Cardiac fibroblast (primary cell): ENCODE measurements at places on chromosomes 7 and 10.

DNA sequence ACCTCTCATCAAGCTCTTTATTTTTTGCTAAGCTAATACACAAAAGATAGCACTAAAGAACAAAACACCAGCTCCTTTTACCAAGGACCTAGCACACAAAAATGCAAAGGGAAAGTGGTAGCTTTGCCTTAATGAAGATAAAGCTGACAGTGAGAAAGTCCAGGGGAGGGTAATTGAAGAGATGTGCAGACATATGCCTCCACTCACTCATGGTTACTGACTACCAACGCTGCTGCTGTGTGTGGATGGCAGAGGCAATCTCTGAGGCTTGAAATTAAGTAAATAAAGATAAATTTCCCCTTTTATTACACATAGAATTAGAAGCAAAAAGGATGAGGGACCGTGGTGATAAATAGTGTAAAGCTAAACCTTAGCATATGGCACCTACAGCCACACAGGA is 87.0 kb downstream of the HGF start:
- no peak for DNase-seq

- no peak for DNase-seq
These were observed 156.9 kb upstream of the C7orf33 start for GRCh38 chr7:148433521-148434180.

DNA sequence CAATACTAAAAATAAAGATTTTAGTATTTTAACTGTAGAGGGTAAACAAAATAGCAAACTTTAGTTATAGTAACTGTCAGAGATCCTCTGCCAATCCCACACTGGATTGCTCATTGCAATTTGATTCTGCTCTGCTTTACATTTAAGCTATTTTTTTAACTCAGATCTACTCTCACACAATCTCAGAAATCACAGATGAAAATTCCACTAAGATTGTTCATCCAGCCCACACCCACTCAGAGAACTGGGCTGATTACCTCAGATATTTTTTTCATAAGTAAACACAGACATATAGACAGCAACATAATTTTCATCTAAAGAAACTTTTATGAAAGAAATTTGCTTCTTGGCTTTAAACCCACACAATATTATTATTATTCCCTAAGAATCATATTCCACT is 7.0 kb downstream of the OSBPL3 start:
- peak; percentile 82 for DNase-seq

DNA sequence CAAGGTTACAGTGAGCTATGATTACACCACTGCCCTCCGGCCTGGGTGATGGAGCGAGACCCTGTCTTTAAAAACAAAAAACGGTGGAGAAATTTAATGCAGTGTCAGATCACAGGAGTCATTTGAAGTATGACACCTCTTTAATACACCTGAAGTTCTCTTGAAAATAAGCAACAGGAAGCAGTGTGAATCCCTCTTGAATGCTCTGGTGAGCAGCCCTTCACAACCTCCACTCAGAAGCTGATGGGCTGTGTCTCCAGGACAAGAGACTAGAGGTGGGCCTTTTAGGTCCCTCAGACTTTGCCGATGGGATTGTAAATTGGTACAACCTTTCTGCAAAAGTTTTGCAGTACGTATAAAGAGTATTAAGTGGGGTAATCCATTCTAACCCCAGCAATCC is 50.1 kb downstream of the CYP26A1 start:
- DNase-seq = no peak

DNA sequence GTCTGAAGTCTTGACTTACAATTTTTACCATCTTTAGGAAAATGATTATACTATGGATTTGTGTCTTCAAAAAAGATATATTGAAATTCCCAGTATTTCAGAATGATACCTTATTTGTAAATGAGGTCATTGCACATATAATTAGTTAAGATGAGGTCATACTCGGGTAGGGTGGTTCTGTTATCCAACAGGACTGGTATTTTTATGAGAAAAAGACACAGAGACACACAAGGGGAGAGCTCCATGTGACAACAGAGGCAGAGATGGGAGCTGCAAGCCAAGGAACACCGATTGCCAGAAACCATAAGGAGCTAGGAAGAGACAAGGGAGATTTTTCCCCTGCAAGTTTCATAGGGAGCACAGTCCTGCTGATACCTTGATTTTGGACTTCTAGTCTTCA is 356.9 kb downstream of the ARL4A start:
- DNase-seq = no peak

GRCh38 chr7:22663357-22663718 is 63.7 kb upstream of the IL6 start:
- peak; percentile 81 for DNase-seq

DNA sequence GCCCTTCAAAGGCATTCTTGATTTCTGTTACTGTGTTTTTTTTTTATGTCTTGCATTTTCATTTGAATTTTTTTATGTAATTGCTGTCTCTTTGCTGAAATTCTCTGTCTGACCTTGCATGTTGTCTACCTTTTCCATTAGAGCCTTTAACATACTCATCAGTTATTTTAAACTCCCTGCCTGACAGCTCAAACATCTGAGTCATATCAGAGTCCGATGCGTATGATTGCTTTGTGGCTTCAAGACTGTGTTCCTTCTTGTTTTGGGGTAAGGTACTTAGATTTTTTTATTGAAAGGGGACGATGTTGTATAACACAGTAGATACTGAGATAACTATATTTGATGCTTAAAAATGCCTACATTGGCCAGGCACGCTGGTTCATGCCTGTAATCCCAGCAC is 9.7 kb upstream of the TARP start:
- DNase-seq = no peak

GRCh38 chr7:158784270-158784669 is 45.0 kb downstream of the ESYT2 start:
- DNase-seq = no peak

DNA sequence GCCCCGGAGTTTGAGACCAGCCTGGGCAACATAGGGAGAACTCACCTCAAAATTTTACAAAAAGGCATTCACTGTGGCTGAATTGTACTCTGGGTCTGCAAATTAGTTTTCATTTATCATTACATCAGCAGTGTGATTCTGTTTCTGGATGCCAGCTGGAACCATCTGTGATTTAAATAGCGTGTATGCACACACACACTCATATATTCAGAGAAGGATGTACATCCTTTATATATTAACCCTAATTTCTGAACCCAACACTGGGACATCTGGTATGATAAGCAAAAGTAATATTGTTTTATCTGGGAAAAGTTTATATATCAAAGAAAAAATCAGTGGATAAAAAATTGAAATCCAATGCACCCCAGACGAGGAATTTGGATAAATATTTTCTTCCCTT is 33.8 kb upstream of the LYZL1 start:
- no peak for DNase-seq

DNA sequence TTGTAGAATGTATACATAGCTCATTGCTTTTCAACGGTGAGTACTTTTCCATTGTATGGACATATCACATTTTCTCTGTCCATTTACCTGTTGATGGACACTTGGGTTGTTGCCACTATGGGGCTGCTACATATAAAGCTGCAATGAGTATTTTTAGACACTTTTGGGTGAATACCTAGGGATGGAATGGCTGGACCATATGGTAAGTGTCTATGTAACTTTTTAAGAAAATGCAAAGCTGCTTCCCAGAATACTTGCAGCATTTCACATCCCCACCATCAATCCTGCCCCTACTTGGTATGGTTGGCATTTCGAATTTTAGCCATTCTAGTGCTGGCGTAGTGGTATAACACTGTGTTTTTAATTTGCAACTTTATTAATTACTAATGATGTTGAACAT is 274.6 kb downstream of the TNS3 start:
- DNase-seq = no peak

- no peak for DNase-seq
These were observed 112.4 kb upstream of the SEMA3C start for GRCh38 chr7:81031243-81031642.

GRCh38 chr10:101570428-101571270 is 17.4 kb downstream of the POLL start:
- DNase-seq = no peak

- DNase-seq = no peak
These were observed 10.9 kb downstream of the SPOCK2 start for GRCh38 chr10:72077275-72077990.

- no peak for DNase-seq
These were observed 98.7 kb upstream of the SEMA3D start for GRCh38 chr7:85285527-85285926.

DNA sequence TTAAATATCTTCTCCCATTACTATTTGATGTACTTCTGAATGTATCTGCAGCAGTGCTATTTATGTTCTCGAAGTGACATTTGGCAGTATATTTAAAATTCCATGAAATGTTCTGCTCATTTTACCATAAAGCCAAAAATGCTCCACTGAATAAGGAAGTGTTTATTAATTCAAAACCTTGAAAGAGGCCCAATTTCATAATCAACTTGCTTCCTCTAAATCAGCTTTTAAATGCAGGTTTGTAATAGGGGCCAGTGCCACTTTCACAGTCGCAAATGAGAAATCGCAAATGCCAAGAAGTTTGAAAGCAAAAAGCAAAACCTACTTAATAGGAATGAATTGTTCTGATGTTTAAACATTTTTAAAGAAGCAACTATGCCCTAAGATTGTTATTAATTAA is 11.4 kb downstream of the NHLRC2 start:
- DNase-seq = no peak

DNA sequence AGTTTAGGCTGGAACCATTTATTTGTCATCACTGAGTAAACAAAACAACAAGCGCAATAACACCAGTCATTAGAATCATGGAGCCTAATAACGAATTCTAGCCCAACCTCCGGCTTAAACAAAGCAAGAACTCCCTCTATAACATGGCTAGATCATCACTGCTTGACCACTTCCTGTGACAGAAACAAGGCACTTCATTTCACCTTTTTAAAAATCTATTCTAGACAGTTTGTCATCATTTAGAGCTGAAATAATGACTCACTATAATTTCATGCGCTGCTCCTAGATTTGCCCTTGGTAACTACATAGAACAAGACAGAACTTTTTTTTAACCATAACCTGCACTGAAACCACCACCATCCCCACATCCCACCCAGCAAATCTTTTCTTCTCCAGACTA is 81.3 kb downstream of the OSBPL3 start:
- DNase-seq = peak; percentile 75

GRCh38 chr7:24907311-24907886 is 72.6 kb downstream of the OSBPL3 start:
- peak; percentile 43 for DNase-seq

GRCh38 chr10:62632071-62632809 is 172.3 kb upstream of the ADO start:
- DNase-seq = peak; percentile 54

GRCh38 chr10:46069771-46070463 is 23.8 kb upstream of the MSMB start:
- DNase-seq = no peak

GRCh38 chr7:28165961-28166955 is 14.3 kb downstream of the JAZF1 start:
- DNase-seq = peak; percentile 67

DNA sequence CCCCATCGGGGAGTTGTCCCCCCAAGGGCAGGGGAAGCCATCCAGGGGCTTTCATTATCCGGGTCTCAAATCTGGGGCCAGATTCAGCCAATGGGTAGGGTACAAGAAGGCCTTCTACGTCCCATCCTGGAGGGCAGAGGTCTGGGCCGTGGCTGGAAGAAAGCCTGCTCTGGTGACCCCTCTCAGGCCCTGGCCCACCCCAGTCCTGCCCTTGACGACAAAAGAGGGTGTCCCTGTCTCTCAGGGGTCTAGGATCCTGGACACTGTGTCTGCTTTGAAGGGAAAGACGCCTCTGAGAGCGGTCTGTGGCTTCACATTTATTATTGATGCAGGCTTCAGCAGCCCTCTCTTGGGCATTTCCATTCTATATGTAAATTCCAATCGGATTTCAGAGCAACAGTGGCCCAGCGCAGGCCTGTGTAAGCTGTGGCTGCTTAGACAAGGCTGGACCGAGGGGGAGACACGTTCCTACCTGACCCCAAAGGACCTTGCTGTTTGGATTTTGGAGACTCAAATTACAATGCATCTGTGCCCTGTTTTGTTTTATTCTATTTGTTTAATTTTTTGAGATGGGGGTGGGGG is 83.2 kb upstream of the BAIAP2L1 start:
- DNase-seq = no peak

DNA sequence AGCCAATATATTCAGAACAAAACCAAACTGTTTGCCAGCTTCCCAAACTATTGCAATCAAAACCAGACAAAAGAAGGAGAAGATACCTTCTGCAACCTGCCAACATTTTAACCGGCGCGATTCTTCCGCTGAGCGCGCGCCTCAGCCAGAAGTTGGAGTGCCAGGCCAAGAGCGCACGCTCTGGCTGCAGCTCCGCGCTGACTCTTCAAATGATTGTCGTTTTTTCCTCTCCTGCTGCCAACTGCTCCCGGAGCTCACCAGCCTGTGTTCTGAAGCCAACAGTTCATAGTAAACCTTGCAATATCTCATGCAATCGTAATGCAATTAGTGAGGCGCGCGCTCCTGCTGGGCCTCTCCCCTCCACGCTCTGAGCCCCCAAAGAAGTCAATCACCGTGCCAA is 259.7 kb upstream of the MGMT start:
- no peak for DNase-seq

GRCh38 chr7:92150450-92151017 is 16.3 kb upstream of the CYP51A1 start:
- DNase-seq = no peak

GRCh38 chr10:96341219-96342182 is 17.3 kb downstream of the OPALIN start:
- no peak for DNase-seq

GRCh38 chr7:132709971-132710567 is 133.8 kb upstream of the PLXNA4 start:
- peak; percentile 61 for DNase-seq

- no peak for DNase-seq
These were observed 262.2 kb upstream of the TCERG1L start for GRCh38 chr10:131573707-131574106.

DNA sequence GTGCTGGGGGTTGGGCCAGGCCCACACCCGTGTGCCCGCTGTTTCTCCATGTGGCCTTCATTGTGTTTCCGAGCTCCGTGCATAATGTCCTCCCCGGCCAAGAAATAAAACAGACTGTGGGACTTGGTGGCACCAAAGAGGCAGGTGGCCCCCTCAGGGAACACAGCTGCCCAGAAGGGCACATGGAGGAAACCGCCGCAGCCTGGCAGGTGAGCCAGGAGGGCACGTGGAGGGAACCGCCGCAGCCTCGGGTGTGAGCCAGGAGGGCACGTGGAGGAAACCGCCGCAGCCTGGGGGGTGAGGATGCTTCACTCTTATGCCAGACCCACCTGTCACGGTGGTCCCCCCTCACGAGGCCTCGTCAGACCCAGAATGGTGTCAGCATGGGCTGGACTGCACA is 288.7 kb downstream of the WDR37 start:
- DNase-seq = no peak
